ENCODE measurements at places on chromosomes 1 and 21.

DNA sequence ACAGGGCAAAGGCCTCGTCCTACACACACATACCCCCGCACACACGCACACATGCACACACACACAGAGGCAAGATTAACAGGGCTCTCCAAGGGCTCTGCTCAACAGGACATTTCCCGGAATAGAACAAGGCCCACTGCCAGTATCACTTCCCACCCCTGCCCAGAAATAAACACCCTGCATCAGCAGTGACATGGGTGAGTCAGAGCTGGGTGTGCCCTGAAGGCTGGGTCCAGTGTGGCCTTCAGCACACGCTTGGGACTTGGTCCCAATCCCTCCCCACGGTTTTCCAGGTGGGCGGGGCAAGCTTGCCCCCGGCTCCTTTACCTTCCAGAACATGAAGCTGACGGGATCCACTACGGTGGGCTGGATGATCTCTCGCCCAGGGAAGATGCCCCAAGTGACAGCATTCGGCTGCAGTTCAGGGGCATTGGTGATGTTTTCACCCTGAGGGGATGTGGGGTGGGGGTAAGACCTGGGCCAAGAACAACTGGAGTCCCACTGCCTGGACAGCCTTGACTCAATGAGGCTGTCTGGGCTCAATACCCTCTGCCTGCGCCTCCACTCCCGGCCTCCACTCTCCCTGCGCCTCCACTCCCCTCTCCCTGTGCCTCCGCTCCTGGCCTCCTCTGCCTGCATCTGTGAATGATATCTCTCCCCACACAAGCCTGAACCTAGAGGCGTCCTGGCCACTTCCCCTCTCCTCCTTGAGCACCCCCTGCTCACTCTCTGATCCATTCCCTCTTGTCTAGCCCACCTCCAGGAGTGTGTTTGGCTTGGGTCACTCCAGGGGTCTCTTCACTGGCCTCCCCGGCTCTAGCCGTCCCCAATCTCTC is 14.7 kb downstream of the MTHFR start:
- DNase-seq = no peak

GRCh38 chr1:20477348-20478056 is 8.5 kb downstream of the CAMK2N1 start:
- no peak for DNase-seq

DNA sequence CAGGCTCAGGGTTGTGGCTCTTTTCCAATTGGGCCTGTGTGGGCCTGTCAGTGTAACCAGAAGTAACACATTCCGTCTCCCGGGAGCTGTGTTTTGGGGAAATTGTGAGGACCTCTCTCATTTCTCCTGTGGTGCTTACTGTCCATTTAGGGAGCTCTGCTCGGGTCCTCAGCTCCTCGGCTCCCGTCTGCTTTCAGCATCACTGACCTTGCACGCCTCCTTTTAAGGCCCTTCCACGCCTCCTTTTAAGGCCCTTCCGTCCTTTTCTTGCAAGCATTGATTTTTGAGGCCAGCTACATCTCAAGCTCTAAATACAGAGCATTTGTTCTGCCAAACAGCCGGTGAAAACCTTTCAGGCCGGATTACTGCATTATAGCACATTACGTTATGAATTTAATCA is 9.7 kb downstream of the CA6 start:
- DNase-seq = no peak

DNA sequence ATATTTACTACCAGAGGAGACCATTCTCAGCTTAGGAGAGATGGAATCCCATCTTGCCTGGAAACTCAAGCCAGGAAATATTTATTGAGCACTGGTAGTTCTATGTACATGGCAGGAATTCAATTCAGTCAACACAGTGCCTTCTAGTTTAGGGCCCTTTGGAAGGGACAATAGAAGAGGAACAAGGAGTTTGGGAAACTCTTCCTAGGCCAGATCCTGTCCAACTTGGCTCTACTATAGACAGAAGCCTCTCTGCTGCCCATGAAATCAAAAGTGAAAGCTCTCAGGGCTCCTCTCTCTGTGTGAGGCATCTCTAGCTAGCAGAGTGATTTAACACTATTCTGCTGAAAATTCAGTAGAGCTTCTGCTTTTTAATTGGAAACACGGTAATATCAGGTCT is 244.6 kb upstream of the MAP1LC3C start:
- DNase-seq = no peak

GRCh38 chr1:209010475-209011230 is 572.9 kb upstream of the CAMK1G start:
- no peak for DNase-seq

GRCh38 chr1:172473302-172473701 is 29.4 kb upstream of the PIGC start:
- DNase-seq = no peak

GRCh38 chr1:234907208-234907939 is 221.3 kb downstream of the TOMM20 start:
- no peak for DNase-seq

DNA sequence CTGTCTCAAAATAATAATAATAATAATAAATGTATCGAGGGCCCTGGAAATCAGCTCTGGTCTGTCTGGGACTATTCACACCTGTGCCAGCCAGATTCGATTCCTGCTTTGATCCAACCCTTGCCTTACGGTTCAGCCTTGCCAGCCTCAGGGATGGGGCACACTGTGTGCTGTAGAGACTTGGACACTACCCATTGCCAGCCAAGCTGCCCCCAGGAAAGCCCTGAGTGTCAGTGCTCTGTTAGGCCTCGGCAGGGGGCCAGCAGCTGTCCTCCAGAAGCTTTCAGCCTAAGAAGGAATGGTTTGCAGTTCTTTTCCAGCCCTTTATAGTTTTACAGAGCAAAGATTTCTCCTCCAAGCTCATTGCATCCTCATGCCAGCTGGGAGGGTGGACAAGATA is 96.2 kb upstream of the RUNX3 start:
- DNase-seq = no peak

DNA sequence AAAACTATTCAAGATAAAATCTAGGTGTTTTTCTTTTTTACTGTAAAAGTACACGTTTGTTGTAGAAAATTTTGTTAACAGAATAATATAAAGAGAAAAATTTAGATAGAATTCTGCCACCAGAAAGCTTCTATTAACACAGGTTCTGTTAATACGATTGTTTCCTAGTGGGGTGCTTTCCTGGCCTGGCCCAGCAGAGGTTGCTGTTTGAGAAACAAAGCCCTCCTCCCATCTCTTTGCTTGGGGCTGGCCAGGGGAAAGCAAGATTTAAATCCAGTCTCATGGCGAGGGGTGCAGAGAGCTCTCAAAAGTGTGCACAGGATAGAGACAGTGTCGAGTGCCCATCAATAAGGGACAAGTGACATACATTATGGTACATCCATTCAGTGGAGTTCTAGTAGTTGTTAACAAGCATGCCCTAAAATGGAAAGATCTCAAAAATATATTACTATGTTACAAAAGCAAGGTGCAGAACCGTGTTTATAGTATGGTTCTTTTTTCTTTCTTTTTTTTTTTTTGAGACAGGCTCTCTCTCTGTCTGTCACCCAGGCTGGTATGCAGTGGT is 14.6 kb upstream of the ACBD3 start:
- DNase-seq = no peak

GRCh38 chr1:75152092-75152491 is 17.9 kb downstream of the LHX8 start:
- DNase-seq = no peak

GRCh38 chr21:38790961-38791360 is 14.8 kb upstream of the ETS2 start:
- no peak for DNase-seq

DNA sequence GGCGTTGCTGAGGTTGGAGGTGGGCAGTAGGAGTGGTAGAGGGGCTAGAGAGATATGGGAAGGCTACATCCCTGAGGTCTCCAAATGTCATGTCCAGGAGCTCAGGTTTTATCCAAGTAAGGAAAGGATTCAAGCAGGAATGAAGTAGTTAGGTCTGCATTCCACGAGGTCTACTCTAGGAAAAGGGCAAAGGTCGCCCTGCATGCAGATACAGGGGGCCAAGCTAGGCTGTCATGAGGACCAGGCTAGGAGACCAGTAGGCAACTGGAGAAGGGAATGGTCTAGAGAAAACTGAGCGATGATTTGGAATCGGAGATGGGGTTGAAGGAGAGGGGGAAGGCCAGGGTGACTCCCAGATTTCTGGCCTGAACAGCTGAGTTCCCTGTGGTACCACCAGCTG is 48.7 kb downstream of the IRF2BP2 start:
- DNase-seq = no peak

DNA sequence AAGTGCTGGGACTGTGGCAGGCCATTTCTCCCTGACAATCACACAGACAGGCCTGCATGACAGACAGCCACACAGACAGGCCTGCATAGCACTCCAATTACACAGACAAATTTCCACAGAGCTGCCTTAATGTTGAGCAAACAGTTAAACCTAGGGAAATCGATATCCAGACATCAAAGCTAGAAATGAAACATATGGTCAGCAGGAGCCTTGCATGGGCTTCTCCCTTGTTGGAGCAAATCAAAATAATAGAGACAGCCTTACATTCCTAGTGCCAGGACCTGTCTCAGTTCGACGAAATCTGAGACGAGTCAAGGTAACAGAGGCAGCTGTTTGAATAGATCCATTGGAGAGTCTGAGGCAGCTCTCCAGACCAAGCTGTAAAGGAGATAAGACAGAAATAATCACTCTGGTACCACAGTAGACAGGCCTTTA is 42.4 kb downstream of the OLFML3 start:
- DNase-seq = no peak

GRCh38 chr1:224054611-224055010 is 59.3 kb upstream of the FBXO28 start:
- DNase-seq = no peak

- DNase-seq = no peak
Measured at GRCh38 chr1:173168941-173169340, 38.2 kb downstream of the TNFSF4 start.

GRCh38 chr1:208239473-208240381 is 4.5 kb downstream of the PLXNA2 start:
- no peak for DNase-seq

DNA sequence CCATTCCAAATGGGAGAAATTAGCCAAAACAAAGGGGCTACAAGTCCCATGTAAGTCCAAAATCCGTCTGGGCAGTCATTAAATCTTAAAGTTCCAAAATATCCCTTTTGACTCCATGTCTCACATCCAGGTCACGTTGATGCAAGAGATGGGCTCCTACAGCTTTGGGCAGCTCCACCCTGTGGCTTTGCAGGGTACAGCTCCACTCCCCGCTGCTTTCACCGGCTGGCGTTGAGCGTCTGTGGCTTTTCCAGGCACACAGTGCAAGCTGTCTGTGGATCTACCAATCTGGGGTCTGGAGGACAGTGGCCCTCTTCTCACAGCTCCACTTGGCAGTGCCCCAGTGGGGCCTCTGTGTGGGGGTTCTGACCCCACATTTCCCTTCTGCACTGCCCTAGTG is 130.2 kb downstream of the TPR start:
- DNase-seq = no peak

DNA sequence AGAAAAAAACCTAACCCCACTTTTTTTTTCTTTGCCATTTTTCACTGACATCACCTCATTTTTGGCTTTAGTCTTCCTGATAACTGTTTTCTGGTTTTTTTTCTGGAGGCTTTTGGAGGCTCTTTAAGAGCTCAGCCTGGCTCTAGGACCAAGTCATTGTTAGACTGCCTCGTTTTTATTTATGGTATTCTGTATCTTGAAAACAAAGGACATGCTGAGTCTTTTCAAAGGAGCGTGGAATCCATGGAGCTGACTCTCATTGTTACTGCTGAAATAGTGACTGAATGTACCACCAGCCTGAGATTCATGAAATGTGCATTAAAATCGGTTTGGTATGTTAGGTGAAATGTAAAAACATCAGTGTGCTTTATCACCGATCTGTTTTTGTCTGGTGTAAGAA is 28.0 kb downstream of the RASAL2 start:
- no peak for DNase-seq

DNA sequence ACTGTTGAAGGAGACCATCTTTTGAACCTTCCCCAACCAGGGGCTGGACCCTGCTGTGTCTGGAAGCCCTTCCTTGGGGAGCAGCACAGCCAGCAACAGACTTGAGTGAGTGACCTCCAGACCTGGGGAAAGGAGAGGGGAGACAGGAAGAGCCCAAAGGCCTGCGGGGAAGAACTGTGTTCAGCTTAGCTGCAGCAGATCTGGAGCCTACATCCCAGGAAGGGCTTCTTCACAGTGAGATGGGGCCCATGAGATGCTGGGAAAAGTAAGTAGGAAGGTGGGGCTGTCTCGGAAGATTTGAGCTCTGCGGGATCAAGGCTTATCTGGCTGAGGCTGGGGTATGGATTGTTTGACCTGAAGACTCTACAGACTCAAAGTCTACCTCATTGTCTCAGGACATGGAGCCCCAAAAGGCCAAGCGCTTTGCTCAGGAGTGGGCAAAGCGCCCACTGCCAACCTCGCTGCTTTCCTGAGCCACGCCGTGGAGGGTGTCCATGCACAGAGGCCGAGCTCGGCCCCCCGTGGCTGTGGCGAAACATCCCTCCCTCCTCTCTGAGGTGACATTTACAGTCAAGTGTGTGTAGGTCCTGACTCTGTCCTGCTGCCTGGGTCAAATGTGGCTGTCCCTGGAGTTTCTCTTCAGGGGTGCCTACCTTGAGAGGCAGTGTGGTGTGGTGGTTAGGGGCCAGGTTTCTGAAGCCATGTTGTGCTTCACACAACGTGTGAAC is 24.5 kb downstream of the SPOCD1 start:
- no peak for DNase-seq

- no peak for DNase-seq
Measured at GRCh38 chr1:217369271-217369981, 261.5 kb downstream of the GPATCH2 start.

- DNase-seq = no peak
Measured at GRCh38 chr1:24790490-24790889, 45.2 kb downstream of the CLIC4 start.

Data from osteocyte (in vitro differentiated cells).